Astrocyte of the spinal cord (primary cell): ENCODE measurements at places on chromosomes 6 and 20.

DNA sequence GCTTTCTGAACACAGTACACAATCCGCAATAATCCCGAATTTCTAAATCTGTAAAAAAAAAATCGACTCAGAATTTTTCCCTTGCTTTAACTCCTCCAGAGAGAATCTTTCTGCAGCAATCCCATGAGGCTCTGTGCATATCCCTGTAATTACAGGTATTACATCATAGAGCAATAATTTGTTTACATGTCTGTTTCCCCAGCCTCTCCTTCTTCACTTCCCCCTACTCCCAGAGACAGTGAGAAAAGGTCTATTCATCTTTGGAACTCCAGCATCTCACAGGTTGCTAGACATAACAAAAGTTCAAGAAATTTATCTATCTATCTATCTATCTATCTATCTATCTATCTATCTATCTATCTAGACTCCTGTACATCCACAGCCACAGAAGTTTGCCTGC lies 26.0 kb downstream of the KLHL31 start:
- DNase-seq, result no peak

DNA sequence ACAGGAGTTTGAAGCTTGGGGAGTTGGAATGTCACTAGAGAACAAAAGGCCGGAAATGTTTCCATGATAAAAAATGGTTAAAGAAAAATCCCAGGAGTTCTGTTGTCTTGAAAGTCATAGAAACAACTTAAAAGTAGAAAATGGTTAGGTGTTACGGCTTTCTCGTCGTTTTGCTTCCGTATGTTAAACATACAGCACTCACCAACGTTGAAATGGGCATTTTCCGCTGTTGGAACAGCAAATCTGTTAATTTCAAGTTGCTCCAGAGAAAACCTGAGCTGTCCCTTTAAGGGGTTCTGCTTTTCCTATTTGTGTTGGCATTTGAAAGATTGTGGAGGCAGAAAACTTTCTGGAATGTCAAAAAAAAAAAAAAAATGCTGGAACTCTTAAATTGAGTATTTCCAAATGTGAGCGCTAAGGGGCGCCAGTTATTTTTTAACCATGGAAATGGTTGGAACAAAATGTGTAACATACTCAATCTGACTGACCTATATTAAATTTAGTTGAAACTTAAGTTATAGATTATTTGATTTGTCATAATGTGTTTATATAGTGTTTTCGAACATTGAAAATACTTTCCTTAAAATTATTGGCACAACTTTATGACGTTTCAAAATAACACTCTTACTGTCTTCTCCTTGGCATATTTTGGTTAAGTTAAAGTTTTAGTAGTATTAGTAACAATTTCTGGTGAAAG lies 2.2 kb downstream of the QKI start:
- DNase-seq, result peak; percentile 93

- DNase-seq, result no peak
Measured at GRCh38 chr6:106470316-106470715, 109.8 kb downstream of the CRYBG1 start.

DNA sequence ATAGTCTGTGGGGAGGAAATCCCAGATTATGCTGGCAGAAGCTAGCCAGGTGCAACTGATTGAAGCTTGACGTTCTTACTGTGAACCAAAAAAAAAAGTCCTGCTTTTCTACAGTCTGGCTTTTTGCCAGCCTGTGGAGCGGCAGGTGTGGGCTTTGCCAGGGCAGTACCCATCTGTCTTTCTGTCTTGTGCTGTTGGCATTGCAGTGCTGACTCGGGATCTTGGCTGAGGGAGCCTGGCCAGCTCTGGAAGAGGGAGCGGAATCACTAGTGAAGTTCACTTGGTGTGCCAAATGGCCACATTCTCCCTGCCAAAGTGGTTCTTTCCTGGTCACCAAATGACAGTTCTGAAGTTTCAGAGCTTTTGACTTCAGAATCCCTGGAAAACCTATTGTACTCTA lies 5.0 kb downstream of the KIF3B start:
- no peak for DNase-seq

DNA sequence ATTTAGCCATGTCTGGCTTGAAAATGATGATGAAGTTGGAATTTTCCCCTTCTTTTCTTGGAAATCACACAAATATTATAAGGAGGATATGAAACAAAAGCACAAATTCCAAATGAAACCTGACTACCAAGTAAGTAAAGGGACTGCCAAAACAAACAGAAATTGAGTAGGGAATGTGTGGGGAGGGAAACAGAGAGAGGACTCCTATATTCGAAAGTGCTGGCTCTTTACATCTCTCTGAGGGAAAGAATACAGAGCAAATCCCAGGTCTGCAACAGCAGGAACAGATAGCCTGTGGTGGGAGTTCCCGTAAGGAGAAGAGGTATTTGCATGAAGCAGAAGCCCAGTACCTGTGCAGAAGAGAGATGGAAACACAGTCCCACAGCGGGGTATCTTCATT lies 583.7 kb downstream of the EPM2A start:
- DNase-seq, result peak; percentile 55

- DNase-seq, result no peak
Measured at GRCh38 chr6:161536224-161536630, 262.4 kb upstream of the AGPAT4 start.

DNA sequence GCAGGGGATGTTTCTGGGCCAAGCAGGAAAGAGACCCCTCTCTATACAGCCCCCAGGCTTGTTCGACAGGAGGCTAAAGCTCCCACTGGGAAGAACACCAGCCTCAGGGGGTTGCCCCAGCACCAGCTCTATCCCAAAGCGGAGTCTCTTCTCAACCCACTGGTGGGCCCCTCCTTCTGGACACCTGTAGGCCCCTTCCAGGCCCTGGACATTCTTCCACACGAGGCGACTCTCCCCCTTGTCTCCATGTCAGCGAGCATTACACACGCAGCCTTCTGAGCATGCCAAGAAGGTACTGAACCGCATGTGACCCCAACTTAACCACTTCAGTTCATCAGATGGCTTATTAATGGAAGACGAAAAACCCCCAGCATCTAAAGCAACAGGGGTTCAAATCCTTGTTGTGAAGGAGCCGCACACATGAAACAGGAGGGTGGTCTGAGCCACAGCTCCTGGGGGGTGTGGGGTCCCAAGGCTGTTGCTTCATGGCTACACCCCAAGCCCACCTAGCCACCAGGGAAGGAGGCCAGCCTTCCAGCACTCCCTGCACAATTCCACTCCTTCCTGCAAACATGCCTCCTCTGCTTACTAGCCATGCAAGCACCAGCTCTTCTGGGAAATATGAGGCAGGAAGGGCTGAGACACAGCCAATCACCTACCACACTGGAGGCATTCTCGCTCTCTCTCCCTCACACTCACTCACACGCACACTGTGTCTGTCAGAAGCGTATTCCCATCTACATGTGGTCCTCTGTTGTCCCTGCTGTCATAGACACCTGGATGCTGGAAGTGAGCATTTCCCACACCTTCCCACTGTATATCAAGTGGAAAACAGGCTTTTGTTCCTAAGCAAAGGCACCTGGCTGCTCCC lies 104.5 kb downstream of the NOL4L start:
- peak; percentile 34 for DNase-seq

DNA sequence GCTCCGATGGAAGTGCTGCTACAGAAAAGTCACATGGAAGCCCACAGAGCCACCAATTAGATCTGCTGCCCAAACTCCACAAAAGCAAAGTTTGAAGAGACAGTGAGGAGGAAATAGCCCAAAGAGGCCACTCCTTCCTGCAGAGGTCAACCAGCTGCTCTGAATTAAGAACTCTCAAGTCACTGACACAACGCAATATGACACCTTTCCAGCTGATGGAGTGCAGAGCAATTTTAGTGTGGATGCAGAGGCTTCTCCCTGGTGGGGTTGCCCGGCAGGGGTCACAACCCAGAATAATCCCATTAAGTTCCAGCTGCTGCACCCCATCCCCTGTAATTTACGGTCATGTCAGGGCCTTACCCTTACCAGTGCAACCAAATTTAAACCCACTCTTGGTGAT lies 361.9 kb upstream of the JARID2 start:
- DNase-seq, result peak; percentile 18

DNA sequence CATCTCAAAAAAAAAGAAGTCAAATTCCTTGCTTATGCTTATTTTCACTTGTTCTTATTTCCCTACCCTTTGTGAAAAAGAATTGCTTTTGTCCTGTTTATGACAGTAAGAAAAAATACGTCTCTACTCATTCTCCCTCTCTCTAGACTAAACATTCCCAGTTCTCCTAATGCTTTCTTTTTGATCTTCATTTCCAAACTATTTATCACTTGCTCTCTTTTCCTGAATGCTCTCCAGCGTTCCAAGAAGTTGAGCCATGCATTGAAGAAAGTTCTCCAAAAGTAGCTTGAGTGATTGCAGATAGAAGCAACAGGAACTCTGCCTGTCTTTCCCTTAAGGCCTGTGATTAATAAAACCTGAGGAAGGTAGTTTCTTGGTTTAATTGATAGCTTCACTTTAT lies 53.1 kb upstream of the TMEM170B start:
- DNase-seq, result no peak

DNA sequence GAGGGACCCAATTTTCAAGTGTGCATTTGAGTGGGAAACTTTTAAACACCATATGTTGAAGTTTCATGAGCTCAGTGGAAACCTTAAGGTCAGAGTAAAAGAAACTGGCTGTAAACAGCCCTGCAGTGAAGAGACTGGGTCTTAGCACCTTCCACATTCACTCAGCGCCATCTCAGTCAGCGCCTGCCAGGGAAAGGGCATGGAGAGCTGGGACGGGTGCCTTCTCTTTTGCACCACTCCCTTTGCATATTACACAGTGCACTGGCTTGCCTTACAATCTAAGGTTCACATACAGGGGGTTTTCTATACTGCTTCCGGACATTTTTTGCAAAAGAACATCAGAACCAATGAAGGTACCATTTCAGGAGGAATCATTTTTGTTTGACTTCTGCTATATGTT lies 4.5 kb downstream of the TOMM6 start:
- no peak for DNase-seq

DNA sequence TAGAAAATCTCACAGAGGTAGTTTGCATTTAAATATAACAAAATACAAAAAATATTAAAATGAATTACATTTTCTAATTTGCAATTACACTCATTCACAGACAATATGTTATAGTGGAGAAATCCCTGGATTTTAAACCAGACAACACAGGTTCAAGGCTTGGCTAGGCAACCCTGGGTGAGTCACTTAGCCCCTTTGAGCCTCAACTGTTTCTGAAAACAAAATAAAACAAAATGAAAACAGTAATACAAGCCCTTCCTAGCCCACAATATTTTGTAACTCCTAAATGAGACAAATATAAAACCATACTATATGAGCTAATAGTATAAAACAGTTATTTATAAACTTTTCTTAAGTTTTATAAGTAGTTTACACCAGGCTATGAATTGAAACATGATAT lies 41.0 kb downstream of the UQCC1 start:
- DNase-seq, result no peak

DNA sequence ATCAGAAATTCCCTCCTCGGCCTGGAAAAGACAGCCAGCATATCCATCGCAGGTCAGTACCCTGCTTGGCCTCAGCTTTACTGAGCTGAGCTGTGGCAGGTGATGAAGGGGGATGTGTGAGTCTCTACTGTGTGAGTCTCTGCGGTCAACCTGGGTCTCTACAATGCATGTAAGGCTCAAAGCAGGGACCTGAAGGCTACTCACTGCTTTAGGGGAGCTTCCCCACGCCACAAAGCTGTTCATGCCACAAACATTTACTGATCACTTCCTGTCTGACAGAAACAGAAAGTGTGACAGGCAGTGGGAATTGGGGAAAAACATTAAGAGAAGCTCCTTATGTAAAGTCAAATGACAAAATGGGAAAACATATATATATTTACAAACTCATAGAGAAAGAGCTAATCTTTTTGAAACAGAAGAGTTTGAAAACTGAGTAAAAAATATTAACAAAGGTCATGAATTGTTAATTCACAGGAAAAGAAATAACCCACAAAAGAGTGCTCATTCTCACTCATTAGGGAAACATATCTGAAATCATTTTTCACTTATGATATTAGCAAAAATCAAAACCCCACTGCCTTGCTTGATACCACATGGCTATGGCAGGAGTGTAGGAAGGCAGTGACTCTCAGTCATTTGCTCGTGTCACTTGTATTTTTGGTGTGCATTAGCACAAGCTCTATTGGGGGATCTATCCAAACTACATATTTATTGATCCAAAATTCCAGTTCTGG lies 5.8 kb downstream of the BTN3A3 start:
- no peak for DNase-seq

DNA sequence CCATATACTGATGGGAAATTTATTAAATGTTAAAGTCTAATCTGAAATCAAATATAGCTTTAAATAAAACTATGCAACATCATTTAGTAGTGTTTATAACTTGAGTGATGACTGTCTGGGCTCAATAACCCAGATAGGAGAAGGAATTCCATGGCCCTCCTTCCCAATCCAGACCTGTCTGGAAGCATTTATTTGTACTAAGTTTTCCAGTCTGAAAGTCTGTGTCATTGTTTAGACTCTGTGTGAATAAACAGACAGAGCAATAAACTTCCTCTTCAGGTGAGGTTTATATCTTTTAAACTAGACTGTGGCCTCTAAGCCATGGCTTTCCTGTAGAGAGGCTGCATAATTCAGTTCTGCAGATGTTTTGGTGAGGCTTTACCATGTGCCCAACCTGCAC lies 176.4 kb downstream of the SOX4 start:
- DNase-seq, result no peak

- no peak for DNase-seq
Measured at GRCh38 chr6:36019167-36019566, 5.3 kb downstream of the SLC26A8 start.

- DNase-seq, result peak; percentile 9
Measured at GRCh38 chr6:97292671-97293070, 9.7 kb upstream of the MMS22L start.

GRCh38 chr20:35269055-35269781 lies 8.7 kb downstream of the MMP24OS start:
- DNase-seq, result peak; percentile 56

- DNase-seq, result no peak
Measured at GRCh38 chr6:14077193-14077867, 40.2 kb upstream of the CD83 start.

- DNase-seq, result no peak
Measured at GRCh38 chr20:18172379-18172778, 34.7 kb downstream of the KAT14 start.

DNA sequence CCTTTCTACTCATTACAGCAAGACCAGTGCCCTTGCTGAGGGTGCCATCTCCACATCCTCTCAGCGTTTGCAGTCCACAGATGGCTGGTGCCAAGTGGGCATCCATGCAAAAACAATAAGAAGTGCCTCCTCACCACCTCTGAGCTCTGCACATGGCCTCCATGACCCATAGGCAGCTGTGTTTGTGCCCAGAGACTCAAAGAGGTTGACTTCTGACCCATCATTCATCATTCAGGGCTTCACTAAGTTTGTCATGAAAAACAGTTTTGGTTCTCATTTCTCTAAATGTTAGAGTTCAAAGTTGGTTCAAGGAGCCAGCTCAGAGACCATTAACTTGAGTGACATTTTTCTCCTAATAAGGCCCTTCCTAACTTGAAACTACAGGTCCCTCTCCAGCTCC lies 512.6 kb upstream of the MAP3K7 start:
- DNase-seq, result no peak

DNA sequence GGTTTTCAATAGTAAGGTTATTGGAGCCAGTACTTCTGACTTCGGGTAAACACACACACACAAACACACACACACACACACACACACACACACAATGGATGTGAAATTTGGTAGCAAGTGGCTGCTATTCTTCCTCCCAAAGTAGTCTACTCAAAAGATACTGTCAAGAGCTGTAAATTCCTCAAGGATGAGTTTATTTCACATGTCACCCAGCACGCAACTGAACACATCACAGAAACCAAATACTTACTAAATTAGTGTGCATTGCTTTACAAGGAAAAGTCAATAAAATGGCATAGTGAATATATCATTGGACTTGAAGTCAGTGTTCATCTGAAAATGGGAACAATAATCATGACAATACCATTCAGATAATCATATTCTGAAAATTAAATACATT lies 32.9 kb downstream of the MMUT start:
- DNase-seq, result no peak

GRCh38 chr20:13121840-13122515 lies 99.1 kb upstream of the ISM1 start:
- DNase-seq, result no peak
